ENCODE measurements at places on chromosomes 4 and X.

DNA sequence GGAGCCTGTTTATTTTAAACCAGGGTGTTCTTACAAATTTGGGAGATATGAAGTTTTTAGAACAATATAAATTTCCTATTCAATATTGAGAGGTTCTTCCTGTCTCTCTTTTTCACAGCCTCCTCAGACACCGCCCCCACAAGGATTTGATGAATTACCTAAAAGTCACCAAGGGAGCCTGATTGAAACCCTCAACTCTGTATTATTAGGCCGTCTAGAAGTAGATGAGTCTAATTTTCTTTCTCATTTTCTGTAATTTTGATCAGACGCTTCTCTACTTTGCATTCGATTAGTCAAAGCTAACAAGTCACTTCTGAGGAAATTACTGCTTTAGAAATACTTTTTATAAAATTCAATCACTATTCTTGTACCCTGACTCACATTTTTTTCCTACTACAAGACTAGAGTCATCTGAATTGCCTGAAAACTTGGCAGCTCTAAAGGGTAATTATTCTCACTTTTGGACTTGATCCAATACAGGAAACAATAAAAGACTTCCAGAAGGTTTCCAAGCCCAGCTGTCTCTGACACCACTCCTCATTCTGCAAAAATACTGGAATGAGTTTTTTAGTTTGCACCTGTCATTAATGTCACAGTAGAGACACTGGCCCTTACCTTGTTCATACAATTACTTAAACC is 111.2 kb downstream of the ELOVL6 start:
- no peak for DNase-seq

GRCh38 chr4:4320951-4321714 is 31.1 kb downstream of the ZBTB49 start:
- DNase-seq, result no peak

GRCh38 chr4:94169803-94170372 is 37.8 kb upstream of the SMARCAD1 start:
- no peak for DNase-seq

- no peak for DNase-seq
Observed at GRCh38 chrX:103531002-103531401, 11.7 kb upstream of the RAB40A start.

DNA sequence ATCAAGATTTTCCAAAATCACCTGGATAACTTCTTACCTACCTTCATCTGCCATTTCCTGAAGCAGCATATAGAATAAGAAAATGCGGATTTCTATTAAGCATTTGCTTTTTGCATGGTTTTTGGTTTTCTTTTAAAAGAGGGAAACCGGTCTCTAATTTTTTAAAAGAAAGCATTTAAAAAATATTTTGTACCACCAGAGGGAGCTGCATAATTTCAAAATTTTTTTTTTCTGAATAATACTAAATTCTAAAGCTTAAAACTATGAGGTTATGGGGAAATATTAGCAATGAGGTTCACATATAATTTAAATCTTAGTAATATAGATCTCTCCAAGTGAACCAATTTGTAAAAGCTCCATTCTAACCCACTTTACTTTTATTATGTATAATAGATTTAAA is 137.7 kb upstream of the TENT5D start:
- no peak for DNase-seq

- DNase-seq, result no peak
Observed at GRCh38 chr4:646460-646859, 21.1 kb downstream of the PDE6B start.

- DNase-seq, result no peak
Observed at GRCh38 chrX:18194688-18195087, 26.0 kb downstream of the BEND2 start.

Data from T-helper 1 cell (primary cell).